Mesothelial cell of epicardium (in vitro differentiated cells): ENCODE measurements at places on chromosomes 2 and 18.

GRCh38 chr2:9184361-9184760, 22.3 kb upstream of the ASAP2 start:
- DNase-seq: no peak

- no peak for DNase-seq
Observed at GRCh38 chr18:53798516-53798915, 426.0 kb downstream of the MBD2 start.

DNA sequence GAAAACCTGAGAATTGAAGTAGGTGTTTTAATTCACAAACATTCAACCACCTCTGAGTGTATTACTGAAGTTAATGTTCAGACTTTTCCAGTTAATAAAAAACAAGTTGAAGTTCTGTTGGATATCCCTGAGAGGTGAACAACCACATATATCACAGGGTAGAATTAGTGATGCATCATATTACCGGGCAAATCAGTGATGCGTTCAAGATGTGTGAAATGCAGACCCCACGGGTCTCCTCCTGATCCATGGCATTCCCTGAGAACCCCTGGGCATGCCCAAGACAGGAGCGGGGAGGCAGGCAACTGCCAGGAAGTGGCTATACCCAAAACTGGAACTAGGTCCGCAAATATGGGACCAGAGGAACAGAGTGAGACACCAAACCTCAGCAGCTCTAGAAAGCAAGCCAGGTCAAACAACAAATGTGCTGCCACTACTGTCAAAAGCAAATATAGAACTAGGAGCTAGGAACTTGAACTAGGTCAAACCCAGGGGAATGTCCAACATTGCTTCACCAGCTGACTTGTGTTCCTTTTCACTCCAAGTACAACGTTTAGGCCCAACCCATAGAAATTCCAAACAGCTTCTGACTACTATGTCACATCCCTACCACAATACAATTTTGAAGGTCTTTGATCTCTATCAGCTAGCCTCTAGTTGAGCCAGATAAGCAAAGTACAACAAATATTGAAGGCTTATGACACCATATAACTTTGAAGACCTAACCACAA, 20.2 kb downstream of the PSTPIP2 start:
- no peak for DNase-seq

DNA sequence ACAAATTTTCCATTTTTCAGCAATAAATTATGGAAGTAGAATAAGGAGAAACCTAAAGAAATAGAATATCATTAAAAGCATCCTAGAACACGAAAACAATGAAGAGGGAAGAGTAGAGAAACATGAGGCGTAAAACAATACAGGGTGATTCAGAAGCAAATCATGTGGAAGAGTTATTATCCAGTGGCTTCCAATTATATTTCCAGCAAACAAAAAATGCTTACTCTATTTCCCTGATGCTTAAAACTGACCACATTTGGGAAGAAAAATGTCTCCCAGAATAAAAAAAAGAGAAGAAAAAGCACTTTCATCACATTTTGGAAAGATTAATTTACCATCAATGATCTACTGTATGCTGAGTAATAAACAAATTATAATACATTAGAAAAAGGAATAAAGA, 192.6 kb downstream of the CD226 start:
- no peak for DNase-seq

- DNase-seq: no peak
Observed at GRCh38 chr2:65877331-65878010, 445.1 kb upstream of the SPRED2 start.

- no peak for DNase-seq
Observed at GRCh38 chr2:190075623-190076022, 13.1 kb upstream of the MSTN start.
